ENCODE measurements at places on chromosomes 5 and 9. TPM values are rescaled to one million over a fixed set of nuclear protein-coding genes. Genes with fewer than 3 reads are reported as not detected.

The SH3TC2 gene
- total RNA-seq = 9.5 TPM

The AQP7 gene
- total RNA-seq = 1.8 TPM

The STPG3 gene
- total RNA-seq = not detected

The IFNA14 gene
- not detected for total RNA-seq

The TNFSF15 gene
- 0.19 TPM for total RNA-seq

The MEF2C gene
- 45.7 TPM for total RNA-seq

The BAAT gene
- not detected for total RNA-seq

The ZBTB26 gene
- 3.3 TPM for total RNA-seq

The DDX4 gene
- total RNA-seq = not detected

The IL4 gene
- total RNA-seq = not detected

The SMIM15 gene
- total RNA-seq = 79.8 TPM

The RNF180 gene
- 6.1 TPM for total RNA-seq

The ADAMTS16 gene
- total RNA-seq = not detected

The KIF4B gene
- not detected for total RNA-seq

The ELAVL2 gene
- 0.12 TPM for total RNA-seq

The GCNT1 gene
- 44.9 TPM for total RNA-seq

The HMCN2 gene
- total RNA-seq = 0.06 TPM

The FLT4 gene
- total RNA-seq = 0.31 TPM

The CNTNAP3 gene
- 76.5 TPM for total RNA-seq

The PCDHB14 gene
- total RNA-seq = 1.1 TPM

Measured in aortic smooth muscle cell (primary cell).